ENCODE measurements at places on chromosomes 12 and 14. TPM values are rescaled to one million over a fixed set of nuclear protein-coding genes. Genes with fewer than 3 reads are reported as not detected.

DNA sequence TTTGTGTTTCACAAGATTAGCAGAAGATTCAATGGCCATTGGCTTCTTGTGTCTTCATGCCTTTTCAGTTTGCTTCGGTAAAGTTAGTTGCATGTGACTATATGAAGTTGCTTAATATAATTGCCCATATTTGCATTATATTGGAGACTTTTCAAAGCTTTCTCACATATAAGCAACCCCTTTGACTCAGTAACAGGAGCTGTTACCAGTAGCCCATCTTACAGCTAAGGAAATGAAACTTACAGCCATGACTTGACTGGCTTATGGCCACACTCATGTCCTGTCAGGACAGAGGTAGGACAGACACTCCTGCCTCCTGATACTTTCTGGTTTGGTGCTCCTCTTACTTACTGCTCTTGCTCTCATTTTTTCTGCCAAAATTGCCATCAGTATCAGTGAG lies 1082.1 kb downstream of the BCL11B start:
- no peak for DNase-seq

DNA sequence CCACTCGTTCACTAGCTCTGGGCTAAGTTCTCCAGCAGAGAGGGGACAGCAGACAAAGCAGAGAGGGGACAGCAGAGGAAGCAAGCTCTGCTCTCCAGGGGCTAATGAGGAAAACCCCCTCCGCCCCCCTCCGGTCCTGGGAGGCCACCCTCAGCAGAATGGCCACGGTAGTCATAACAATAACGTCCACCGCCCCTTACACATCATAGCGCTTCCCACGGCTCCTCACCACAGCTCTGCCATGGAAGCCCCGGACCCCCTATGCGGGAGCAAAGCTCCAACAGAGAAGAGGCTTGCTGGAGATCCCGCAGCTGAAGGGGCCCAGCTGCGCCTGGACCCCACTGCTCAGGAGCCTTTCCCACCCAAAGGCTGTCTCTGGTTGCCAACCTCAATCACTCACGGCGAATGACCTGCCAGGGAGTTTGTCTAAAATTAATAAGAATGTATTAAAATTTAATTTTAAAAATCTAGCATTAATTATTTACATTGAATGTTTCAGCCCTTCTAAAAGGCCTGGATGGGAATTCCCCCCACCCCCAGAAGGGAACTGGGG lies 17.4 kb downstream of the BEGAIN start:
- no peak for DNase-seq

DNA sequence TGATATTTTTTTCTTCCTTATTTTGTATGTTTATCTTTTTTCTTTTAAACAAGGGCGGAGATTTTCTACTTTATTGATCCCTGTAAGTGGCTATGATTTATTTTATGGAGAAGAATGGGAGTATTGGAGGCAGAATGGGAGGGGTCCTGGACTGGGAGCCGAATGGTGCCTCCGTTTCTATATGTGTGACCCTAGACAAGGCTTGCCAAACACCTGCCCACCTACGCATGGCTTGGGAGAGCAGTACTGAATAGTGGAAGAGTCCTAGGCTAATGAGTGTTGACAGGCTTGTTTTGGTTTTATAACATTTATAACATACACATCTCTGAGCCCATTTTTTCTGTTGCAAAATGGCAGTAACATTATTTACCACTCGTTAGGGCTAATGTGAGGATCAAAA lies 29.0 kb downstream of the STK38L start:
- DNase-seq, result no peak

GRCh38 chr12:3150931-3151835 lies 74.0 kb downstream of the TSPAN9 start:
- peak; percentile 64 for DNase-seq

- DNase-seq, result no peak
Observed at GRCh38 chr14:101459551-101459900, 101.8 kb upstream of the DIO3 start.

GRCh38 chr14:71749613-71750238 lies 182.5 kb upstream of the RGS6 start:
- no peak for DNase-seq

DNA sequence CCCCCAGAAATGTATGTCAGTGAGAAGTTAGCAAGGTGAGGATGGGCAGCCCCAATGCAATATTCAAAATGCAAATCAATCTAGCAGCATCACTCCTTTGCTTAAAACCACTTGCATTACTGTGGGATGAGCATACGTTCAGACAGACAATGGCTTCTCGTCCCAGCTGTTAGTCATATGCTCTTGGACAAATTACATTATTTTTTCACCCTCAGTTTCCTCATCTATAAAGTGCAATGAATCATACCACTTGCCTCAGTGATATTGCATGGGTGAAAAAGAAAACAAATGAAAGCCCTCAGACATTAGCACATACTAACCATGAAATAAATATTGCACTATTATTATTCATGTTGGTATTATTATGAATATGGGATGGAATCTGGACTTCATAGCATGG lies 132.3 kb downstream of the C12orf75 start:
- no peak for DNase-seq

DNA sequence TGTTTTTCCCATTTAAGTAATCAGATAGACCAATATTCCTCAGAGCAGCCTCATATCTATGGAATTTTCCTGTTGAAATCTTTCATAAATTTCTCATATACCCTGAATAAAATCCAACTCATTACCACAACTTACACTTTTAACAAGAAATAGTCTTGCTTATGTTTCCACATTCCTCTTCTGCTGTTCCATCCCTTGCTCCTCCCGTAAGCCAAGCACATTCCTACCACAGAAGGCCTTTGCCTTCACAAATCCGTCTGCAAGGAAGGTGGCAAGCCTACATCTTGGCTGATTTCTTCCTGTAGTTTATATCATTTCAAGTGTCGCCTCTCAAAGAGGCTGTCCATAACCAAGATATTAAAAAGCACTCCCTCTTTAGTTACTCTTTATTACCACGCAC lies 127.7 kb downstream of the C12orf50 start:
- no peak for DNase-seq

GRCh38 chr12:62907078-62907477 lies 27.9 kb downstream of the PPM1H start:
- DNase-seq, result no peak

DNA sequence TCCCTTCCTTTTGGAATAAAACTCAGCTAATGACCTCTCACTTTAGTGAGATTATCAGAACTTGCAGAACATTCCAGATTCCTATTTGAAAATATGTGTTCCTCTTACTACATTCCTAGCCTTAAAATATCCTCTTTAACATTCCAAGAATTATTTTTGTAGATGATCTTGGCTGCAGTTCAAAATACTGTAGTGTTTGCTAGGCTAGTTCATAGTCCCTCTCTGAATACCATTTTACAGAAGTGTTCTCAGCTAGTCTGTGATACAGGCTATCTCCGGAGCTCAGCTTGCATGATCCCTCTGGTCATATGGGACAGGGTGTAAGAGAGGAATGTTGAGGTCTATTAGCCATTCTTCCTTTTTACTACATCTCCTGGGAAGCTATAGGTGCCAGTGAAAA lies 17.6 kb upstream of the GPR33 start:
- DNase-seq, result no peak

- DNase-seq, result no peak
Observed at GRCh38 chr12:82383930-82384552, 25.7 kb downstream of the METTL25 start.

Gene SLC6A12
- total RNA-seq, result 4.1 TPM

- no peak for DNase-seq
Observed at GRCh38 chr14:106840258-106840657, 1313.9 kb downstream of the TMEM121 start.

DNA sequence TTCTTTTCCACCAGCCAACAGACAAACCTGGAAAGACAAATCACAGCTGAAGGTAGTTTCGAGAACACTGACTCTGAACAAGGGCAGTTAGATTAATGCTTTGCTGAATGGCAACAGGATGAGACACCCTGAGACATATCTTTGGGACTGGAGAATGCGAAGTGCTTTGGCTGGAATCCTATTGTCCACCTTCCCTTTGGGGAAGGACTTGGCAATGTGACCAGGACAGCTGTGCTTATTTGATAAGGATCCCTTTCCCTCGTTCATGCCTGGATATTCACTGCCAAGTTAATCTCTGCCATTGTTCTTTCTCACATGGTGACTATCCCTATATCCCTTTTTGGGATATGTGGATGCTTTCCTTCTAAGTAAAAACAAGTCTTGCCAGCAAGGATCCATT lies 537.1 kb upstream of the SEL1L start:
- no peak for DNase-seq

Gene HELB
- total RNA-seq, result 16.4 TPM

Gene MSRB3
- total RNA-seq, result 41.4 TPM

GRCh38 chr12:700016-700415 lies 36.8 kb upstream of the NINJ2 start:
- no peak for DNase-seq

GRCh38 chr12:130827432-130827831 lies 11.6 kb downstream of the STX2 start:
- peak; percentile 58 for DNase-seq

- DNase-seq, result no peak
Observed at GRCh38 chr14:50978529-50978871, 34.2 kb upstream of the PYGL start.

Gene SLC7A8
- 54.4 TPM for total RNA-seq

Gene RFLNA
- 0.40 TPM for total RNA-seq

Gene TAC3
- not detected for total RNA-seq

DNA sequence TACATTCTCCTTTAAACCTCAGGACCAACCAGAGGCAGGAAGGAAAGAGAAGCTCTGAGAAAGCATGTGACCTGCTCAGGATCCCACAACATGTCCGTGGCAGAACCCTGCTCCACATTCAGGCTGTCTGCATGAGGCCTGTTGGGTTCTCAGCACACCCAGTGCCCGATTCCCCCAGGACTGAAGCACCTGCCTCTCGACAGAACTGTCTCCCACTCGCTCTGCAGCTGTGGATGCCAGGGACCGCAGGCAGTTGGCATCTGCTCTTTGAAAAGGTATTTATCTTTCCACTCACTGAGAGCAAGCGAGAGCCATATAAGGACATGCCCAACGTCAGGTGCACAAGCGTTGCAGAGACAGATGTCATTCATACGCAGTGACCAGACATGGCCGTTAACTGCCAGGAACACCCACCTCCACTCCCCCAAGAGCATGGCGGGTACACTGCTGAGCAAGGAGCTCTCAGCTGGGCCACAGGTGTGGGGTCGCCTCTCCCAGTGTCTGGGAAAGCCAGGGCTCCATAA lies 18.9 kb downstream of the PITPNM2 start:
- DNase-seq, result no peak

- DNase-seq, result no peak
Observed at GRCh38 chr12:42336286-42336685, 10.3 kb downstream of the PPHLN1 start.

GRCh38 chr12:6635856-6636531 lies at the start of gene LPAR5:
TSS of gene LPAR5 (minus strand) at chr12:6635959. CDS start at chr12:6621248, 14,711 bp downstream.
- no peak for DNase-seq

DNA sequence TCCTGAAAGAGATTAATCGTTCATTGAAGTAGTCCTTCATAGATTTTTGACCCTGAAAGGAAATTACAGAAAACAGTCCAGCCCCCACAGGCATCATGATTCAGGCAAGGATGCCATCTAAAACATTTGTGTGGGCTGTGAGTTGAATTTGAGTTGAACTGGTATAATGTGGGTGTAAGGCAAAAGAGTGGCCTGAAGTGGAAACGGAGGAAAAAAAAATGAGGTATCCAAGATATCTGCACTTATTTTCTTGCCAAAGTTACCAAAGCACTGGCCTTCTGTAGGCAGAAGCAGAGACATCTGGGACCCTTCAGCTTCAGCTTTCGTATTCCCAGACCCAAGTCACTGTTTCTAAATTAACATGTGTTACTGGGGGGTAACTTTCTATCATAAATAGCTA lies 105.1 kb upstream of the DIO2 start:
- peak; percentile 68 for DNase-seq

Gene SLC48A1
- 31.3 TPM for total RNA-seq

- DNase-seq, result no peak
Observed at GRCh38 chr14:34081576-34082136, 130.8 kb upstream of the EGLN3 start.

Gene VRTN
- total RNA-seq, result not detected

DNA sequence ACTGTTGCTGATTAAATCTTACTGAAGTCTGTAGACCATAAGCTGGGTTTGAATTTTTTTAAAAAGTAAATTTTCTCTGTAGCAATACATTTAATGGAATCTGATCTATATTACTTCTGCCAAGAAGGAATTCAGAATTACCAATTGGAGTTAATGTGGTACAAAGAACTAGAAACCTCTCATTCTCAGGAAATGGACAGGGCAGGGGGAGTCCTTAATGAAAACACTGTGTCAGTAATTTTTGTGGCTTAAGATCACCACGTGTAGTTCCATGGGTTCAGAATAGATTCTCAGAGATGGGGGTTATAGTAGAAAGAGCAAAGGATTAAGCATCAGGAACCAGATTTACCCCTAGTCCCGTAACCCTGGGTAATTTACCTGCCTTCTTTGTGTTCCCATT lies 30.3 kb downstream of the FBXL14 start:
- no peak for DNase-seq

- peak; percentile 28 for DNase-seq
Observed at GRCh38 chr14:63632932-63633514, 8.6 kb downstream of the WDR89 start.

GRCh38 chr14:34053666-34054065 lies 102.8 kb upstream of the EGLN3 start:
- DNase-seq, result peak; percentile 73

Measured in lung (tissue), 17 donors.